Activated naive CD4-positive, alpha-beta T cell treated with Interleukin-2 at 50 U/mL for 16 hours (primary cell): ENCODE measurements at places on chromosomes 1 and 21.

GRCh38 chr1:202056644-202057334 lies 46.4 kb downstream of the ELF3 start:
- no peak for DNase-seq

DNA sequence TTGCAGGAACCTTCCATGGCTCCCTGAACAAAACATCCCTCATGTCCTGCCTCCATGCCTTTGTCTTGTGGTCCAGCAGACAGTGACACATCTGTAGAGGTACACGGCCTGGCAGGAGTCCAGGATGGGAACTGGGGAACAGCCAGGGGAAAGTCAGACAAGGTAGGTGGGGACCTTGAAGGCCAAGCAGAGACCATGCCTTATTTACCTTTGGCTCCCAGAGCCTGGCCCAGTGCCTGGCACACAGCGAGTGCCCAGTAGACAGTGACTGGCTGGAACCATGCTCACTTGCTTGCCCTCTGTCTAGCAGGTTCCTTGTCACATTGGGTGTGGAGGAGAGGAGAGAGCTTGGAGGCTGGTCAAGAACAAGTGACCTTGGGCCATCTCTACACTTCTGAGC lies 81.0 kb downstream of the BCAR3 start:
- no peak for DNase-seq

- DNase-seq: no peak
Measured at GRCh38 chr1:98903261-98903660, 101.4 kb downstream of the PLPPR5 start.

DNA sequence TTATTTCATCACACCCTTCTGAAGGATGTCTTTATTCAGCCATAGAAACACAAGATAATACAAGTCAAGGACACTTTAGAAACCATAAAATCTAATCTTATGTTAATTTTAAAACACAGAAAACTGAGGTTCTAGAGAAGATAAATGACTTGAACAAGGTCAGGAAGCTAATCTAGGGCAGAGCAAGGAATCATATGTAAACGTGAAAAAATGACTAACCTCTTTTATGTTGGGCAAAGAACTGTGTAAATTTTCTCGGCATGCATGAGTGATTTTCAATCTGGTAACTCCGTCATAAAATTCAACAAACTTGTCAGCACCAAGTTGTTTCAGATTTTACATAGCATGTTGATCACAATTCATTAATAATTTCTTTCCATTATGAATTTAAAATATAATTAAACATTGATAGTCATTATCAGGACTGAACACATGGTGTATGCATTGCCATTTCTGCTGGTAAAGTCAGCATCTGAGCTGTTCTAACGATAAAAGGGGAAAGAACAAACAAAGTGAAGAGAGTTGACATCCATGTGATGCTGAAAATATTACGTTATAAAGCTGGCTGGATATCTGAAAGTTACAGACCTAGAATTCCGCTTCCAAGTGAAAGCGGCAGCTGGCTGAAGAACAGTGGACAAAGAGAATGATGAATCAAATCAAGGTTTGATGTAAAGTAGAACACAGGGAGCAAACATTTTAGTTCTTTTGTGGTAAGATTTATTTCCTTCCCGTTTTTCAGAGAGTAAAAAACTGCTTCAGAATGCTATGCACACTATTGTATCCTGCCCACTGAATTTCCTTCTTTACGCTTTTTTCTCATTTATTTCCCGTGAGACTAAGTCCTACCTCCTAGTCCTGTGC lies 1037.4 kb upstream of the TMPRSS15 start:
- DNase-seq: no peak

- DNase-seq: no peak
Measured at GRCh38 chr1:98417820-98418219, 243.7 kb upstream of the SNX7 start.

- no peak for DNase-seq
Measured at GRCh38 chr1:227227761-227228160, 90.5 kb downstream of the CDC42BPA start.

DNA sequence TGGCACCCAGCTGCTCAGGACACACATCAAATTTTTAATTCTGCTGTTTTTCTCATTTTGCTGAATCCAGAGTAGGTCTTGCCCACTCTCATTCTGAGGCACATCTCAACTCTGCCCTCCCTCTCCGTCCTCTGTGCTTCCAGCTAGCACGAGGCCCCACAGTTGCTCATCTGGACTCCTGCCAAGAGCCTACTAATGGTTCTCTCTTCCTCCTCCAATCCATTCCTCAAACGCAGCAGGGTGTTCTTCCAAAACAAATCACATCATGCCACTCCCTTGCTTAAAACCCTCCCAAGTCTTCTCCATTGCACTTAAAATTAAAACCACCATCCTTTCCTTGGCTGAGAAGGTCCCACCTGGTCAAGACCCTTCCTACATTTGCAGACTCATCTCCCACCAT lies 49.8 kb upstream of the SCAF4 start:
- DNase-seq: no peak

DNA sequence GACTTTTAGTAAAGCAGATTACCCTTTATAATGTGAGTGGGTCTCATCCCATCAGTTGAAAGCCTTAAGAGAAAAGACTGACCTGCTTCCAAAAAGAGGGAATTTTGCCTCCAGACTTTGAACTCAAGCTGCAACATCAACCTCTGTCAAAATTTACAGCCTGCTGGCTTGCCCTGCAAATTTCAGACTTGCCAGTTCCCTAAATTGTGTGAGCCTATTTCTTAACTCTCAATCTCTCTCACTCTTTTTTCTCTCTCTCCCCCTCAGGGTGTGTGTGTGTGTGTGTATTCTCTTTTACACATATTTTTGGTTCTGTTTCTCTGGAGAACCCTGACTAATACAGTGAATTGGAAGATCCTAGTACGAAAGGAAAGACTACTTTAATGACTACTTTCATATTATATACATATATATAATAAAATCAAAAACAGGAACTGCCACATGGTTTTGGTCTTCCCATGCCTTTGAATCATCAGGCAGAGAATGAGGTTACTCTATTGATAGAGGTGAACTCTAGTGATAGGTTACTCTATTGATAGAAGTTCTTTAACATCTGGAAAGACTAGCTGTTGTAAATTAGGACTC lies 6.4 kb downstream of the OR2C3 start:
- DNase-seq: no peak
